ENCODE measurements at places on chromosomes 5 and 9.

DNA sequence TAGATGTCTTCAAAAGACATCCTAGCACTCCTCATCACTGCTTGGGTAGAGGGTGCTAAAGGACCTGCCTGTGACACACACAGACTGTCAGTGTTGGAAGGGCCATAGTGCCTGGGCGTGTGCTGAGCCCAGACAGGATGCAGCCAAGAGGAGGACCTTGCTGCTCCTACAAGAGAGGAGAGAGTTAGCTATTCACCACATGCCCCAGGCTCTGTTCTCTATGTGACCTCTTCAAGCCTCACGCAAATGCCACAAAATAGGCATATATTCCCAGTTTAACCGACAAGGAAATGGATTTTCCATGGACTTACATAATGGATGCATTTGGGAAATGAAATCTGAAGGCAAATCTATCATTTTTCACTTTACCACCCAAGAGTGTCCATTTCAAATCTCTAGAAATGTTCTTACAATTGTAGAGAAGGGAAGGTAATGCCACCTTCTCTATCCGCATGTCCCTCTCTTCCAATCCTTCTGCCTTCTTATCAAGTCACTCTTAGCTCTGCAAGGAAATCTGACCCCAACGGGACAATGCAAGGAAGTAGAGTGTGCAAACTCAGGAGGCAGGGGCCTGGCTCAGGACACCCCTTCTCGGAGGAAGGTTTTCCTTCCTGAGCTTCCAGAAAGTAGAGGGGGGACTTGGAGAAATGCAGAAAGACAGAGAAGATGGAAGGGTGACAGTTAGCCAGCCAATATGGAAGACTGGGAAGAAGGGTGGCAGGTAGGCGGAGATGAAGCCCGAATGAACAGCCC, 49.5 kb downstream of the TRIM32 start:
- no peak for DNase-seq

GRCh38 chr5:176904276-176904675, 5.1 kb upstream of the HK3 start:
- no peak for DNase-seq

DNA sequence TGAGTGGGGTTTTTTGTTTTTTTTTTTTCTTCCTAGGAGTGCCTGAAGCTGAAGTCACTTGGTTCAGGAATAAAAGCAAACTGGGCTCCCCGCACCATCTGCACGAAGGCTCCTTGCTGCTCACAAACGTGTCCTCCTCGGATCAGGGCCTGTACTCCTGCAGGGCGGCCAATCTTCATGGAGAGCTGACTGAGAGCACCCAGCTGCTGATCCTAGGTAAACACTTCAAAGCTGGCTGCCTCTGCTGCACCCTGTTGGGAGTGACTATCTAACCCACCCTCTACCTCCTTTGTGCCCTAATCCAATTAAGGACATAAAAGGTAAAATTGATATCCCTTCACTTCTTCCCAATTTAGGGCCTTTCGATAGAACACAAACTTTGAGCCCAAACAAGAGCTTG, 206.8 kb downstream of the SAXO1 start:
- DNase-seq, result no peak

- no peak for DNase-seq
Measured at GRCh38 chr9:109627042-109627441, 128.9 kb upstream of the PTPN3 start.

- no peak for DNase-seq
Measured at GRCh38 chr9:110316261-110317075, 21.2 kb downstream of the TXNDC8 start.

GRCh38 chr5:8870959-8871355, 674.9 kb downstream of the SEMA5A start:
- DNase-seq, result no peak

GRCh38 chr5:102762562-102763227, 7.6 kb downstream of the PAM start:
- no peak for DNase-seq

GRCh38 chr9:95822583-95823431, 52.7 kb upstream of the ERCC6L2 start:
- peak; percentile 87 for DNase-seq

DNA sequence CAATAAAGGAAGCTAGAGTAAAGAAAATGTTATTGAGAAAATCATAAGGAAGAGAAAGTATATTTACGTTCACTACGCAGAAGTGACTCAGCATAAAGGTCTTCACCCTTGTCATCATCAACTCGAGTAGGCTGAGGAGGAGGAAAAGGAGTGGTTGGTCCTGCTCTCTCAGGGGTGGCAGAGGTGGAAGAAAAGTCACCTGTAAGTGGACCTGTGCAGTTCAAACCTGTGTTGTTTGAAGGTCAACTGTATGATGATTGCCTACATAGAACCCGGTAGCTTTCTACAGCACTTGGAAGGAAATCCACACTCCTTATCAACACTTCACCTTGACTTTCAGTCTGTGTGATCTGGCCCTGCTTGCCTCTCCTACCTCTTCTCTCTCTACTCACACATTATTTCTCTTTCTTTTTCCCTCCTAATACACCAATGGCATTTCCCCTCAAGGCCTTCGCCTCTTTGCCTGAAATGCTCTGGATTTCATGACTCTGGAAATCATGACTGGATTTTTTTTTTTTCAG, 109.3 kb upstream of the CPEB4 start:
- no peak for DNase-seq

GRCh38 chr5:56055859-56056258, 61.1 kb upstream of the IL6ST start:
- no peak for DNase-seq

DNA sequence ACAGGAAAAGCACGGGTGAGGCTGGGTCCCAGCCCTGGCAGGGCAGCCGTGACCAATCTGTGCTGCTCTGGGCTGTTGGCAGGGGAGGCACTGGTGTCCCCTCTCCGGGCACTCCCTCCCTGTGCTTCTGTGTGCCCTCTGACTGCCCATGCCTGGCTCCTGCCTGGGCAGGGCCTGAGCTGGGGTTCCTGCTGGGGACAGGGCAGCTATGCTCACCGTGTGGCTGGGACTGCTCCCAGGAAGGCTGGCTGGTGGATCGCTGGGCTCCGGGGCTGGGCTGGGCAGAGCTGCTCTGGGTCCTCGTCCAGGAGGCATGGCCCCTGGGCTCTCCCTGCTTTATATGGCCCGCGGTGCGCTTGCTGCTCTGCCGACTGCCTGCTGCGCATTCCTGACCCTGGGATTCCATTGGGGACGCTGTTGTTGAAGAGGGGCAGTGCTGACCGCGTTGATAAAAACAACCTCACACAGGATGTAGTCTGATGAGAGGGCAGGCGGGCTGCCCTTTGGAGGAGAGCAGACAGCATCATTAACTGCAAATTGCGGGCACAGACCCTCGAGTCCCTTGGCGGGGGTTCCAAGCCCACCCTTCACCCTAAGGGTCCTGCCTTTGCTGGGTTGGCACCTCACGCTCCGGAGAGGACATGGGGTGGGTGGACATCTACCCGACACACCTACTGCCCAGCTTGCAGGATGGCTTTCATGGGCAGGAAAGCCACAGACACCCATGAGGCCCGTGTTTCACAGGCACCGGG, 955 bp downstream of the QRFP start:
- DNase-seq, result no peak

DNA sequence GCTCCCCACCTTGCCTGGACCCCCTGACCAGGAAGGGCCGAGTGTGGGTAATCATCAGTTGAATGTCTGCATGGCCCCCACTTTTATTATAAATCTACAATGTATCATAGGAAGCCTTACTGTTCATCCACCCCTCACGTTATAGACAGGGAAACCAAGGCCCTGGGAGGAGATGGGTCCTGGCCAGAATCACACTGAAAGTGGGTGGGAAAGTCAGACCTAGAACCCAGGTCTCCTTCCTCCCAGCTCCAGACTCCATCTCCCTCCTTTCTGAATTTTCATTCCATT, 17.1 kb downstream of the CD74 start:
- DNase-seq, result no peak

DNA sequence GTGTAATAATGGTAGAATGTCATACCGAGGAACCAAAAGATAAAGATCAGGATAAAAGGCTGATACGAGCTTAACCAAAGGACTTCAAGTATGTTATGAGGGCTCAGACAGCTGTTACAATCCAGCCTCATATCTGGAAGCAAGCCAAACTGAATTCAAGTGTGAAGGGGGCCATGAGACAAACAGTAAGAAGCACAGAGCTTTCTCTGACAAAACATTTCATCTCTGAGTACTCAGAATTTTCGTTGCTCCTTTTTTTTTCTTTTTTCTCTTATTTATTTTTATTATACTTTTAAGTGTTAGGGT, 52.9 kb upstream of the CD180 start:
- DNase-seq, result no peak

- no peak for DNase-seq
Measured at GRCh38 chr5:93724791-93725190, 16.6 kb downstream of the POU5F2 start.

GRCh38 chr5:84487963-84488362, 103.3 kb upstream of the EDIL3 start:
- no peak for DNase-seq

GRCh38 chr5:133938929-133939328, 29.5 kb downstream of the C5orf15 start:
- DNase-seq, result no peak

DNA sequence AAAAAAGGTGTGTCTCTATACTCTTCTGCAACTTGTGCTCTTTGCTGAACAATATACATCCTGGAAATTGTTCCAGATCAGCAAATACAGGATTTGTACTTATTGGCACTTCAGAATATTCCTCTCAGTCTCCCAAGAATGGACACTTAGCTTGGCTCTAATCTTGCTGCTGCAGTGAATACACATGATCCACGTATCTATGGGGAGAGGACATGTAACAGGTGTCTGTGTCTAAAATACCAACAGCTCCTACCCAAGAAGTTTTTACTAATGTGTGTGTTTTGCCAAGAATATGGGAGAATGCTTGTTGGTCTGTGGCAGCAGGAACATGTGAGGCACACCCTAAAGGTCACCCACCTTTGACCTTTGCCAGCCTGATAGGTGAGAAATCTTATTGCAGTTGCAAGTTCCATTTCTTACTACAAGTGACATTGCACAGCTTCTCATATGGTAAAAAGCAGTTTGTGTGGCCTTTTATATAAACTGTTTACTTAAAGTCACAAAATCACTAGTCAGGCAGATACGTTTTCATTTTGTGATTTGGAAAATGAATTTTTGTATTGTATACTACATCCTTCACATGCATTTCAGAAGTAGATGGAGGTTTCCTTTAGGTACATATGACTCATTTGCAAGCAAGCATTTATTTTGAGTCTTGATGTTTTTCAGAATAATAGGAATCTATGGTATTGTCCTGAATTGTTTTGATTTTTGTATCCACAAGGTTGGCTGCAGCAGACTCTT, 35.8 kb downstream of the PHF2 start:
- DNase-seq, result peak; percentile 33

DNA sequence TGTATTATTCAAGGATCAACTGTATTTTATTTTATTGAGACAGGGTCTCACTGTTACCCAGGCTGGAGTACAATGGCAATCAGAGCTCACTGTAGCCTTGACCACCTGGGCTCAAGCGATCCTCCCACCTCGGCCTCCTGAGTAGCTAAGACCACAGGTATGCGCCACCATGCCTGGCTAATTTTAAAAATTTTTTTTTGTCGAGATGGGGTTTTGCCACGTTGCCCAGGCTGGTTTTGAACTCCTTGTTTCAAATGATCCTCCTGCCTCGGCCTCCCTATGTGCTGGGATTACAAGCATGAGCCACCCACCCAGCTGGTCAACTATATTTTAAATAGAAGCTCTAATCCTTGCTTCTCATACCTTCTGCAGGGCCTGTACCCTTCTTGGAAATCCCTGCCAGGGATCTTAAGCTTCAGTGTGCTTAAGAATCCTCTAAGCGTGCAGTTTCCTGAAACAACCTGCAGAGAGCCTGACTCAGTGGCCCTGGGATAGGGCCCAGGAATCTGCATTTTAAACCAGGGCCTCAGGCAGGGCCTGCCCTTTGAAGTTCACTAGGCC, 2.9 kb downstream of the AKNA start:
- no peak for DNase-seq

GRCh38 chr5:32454821-32455220, 10.3 kb upstream of the ZFR start:
- DNase-seq, result no peak

Data from activated CD4-positive, alpha-beta T cell treated with anti-CD3 and anti-CD28 coated beads, Interleukin-2, Interleukin-4, amounts not matched to agents 100 ng/mL and 50 ng/mL, durations not matched to agents 16 hours and 8 hours (primary cell).